NCI-H82 (cell line): ENCODE measurements at places on chromosomes 2 and 18.

- DNase-seq: no peak
These were observed 48.0 kb downstream of the TRABD2A start for GRCh38 chr2:84832772-84833461.

- no peak for DNase-seq
These were observed 107.8 kb downstream of the LYPD1 start for GRCh38 chr2:132562245-132562644.

DNA sequence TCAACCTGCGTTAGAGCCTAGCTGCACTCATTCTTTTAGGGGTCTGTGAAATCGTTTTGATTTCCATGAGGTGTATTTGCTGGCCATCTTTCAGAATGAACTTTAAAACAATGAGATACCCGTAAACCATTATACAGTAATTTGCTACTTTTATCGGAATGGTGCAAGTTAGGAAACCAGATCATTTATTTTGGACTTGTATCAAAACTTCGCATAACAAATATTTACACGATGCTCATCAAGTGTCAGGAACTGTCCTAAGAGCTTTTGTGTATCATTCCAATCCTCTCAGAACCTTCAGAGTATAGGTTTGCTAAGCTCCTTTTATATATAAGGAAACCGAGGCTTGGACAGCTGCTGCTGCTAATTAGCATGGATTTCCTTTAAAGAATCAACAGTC lies 22.4 kb upstream of the SLC1A4 start:
- DNase-seq: no peak

DNA sequence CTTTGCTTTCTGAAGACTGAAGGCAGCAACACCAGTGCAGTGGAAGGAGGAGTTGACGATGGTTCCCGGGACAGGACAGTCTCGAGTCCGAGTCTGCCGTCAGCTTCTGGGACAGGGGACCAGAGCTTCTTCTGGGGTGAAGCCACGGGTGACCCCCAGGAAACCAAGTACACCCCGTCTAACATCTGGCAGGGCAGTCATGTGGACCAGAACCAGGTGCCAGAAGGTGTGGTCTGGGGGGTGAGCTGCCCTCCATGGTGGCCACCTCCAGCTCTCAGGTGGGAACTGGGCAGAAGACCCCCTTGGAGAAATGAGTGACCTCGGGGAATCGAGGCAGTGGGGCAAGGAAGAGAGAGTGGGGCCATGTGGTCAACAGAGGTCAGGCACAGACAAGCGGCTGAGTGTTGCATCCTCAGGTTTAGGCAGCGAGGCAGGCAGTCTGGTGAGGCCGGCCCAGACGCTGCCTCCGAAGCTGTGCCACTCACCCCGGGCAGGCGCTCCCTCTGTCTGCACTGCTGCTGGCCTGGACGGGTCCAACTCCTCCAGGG lies 204.3 kb downstream of the HDAC4 start:
- no peak for DNase-seq

GRCh38 chr2:196758474-196759377 lies 40.8 kb downstream of the GTF3C3 start:
- DNase-seq: no peak

DNA sequence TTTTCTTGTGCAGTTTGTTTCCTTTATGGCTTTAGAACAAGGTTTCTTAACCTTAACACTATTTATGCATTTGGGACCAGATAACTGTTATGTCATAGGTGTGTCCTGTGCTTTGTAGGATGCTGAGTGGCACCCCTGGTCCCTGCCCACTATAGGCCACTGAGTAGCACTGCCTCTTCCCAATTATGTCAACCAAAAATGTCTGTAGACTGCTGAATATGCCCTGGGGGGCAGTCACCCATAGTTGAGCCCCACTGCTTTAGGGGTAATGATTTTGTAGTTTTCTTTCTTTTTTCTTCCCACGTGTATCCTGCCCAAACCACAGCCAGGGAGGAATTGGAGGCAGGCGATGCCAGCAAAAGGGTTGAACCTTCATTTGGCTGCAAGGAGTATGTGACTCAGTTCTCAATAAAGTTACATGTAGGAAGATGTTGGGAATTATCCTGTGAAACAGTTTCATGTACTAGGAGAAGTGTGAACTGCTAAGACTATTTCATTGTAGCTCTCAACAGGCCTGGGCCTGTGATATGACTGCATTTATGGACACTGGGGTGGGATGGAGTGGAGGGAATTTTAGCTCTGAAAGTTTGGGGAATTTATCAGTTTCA lies 65.7 kb downstream of the FMNL2 start:
- no peak for DNase-seq

- DNase-seq: no peak
These were observed 238.6 kb downstream of the TWIST2 start for GRCh38 chr2:239086325-239087020.

GRCh38 chr2:141728886-141729285 lies 401.9 kb downstream of the LRP1B start:
- DNase-seq: peak; percentile 98

DNA sequence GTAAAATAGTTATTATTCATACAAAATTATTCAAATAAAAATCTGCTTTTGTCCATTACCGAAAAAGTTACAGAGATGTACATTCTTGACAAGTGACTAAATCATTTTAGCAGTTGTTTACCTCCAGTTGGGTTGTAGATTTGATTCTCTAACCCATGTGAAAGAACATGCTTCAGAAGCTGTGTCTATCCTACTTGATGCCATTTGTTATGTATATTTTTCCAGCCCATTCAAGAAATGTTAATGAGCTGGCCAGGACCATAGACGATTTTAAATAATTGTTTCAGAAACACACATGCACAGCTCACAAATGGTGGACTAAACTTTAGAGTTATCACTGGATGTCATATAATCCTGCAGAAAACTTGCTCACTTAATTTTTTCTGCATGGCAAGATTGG lies 391.1 kb upstream of the REG3G start:
- no peak for DNase-seq

- DNase-seq: no peak
These were observed 7.7 kb downstream of the WNT10A start for GRCh38 chr2:218888341-218888740.

- no peak for DNase-seq
These were observed 133.2 kb downstream of the ARHGAP15 start for GRCh38 chr2:143262389-143262788.

DNA sequence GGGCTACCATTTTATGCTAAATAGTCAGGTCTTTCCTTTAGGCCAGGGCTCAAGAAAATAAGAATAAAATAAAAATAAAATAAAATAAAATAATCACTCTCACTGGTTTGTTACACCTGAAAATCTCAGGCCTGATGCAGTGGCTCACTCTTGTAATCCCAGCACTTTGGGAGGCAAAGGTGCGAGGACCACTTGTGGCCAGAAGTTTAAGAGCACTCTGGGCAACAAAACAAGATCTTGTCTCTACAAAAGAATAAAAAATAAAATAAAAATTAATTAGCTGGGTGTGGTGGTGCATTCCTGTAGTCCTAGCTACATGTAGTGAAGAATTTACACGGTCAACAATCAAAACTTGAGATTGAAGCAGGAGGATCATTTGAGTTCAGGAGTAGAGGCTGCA lies 159.4 kb downstream of the NRXN1 start:
- DNase-seq: peak; percentile 39

DNA sequence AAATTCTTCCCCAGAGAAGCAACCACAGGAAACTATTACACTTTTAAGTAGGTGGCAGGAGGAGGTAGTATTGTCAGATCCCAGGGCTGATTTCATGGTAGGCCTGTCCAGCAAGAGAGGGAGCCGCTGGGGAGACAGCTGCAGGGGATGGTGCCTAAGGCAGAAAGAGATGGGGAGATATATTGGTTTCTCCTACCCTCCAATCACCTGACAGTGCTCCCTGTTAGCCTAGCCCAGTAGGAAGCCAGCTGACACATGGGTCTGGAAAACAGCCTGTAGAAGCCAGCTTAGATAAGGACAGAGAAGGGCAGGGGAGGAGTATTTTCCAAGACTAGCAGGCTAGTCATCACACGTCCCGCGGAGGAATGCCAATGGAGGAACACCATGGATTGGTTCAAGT lies 8.2 kb upstream of the SPOPL start:
- DNase-seq: no peak

DNA sequence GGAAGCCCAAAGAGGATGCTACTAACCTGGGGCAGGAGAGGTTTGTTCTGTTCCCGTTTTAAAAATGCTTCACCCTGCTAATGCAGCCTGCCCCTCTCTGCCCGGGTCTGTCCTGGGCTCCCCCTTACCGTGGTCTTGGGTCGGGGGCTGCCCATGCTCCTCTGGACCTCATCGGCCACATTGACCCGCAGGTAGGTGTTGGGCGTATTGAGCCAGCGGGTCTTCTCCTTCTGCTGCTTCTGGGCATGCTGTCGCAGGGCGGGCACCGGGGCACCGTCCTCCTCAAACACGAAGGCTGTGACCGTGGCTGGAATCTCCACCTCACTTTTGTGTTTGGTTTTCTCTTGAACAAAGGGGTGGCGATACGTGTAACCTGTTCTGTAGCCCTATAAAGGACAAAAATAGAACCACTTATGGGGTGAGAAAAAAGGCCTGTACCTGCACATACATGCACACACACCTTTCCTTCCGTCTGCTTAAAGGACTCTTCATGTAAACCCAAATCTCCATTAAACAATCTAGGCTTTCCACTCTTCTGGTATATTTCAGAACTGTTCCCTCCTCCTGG lies 89.3 kb downstream of the ADD2 start:
- no peak for DNase-seq

GRCh38 chr2:43419876-43420275 lies 176.0 kb downstream of the THADA start:
- no peak for DNase-seq

DNA sequence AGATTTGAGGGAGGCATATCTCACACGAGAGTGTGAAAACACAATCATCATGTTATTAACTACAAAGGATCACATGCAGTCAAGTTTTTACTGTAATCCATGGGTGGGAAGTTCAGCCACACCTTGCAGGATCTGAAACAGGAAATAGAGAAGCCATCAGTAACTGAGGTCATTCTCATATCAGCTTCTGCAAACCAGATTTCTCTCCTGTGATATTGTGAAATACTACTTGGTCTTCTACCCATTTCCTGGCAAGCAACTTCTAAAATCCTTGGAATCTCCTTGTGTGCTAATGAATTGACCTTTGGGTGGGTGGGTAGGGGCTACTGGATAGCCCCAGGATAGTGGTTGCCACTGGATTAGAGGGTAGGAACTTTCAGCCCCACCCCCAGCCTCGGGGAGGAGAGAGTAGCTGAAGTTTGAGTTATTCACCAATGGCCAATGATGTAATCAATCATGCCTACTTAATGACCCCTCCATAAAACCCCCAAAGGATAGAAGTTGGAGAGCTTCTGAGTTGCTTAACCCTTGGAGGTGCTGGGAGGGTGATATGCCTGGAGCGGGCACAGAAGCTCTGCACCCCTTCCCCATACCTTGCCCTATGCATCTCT lies 25.6 kb upstream of the TGIF1 start:
- DNase-seq: no peak

- DNase-seq: no peak
These were observed 144.5 kb downstream of the USP34 start for GRCh38 chr2:61326423-61326822.

- DNase-seq: no peak
These were observed 171.2 kb downstream of the ZNF516 start for GRCh38 chr18:76323891-76324290.

- peak; percentile 22 for DNase-seq
These were observed 40.1 kb downstream of the KCNF1 start for GRCh38 chr2:10951558-10952414.
